ENCODE measurements at places on chromosomes 1 and 21. TPM values are rescaled to one million over a fixed set of nuclear protein-coding genes. Genes with fewer than 3 reads are reported as not detected.

HAO2 gene
- not detected for total RNA-seq

DNA sequence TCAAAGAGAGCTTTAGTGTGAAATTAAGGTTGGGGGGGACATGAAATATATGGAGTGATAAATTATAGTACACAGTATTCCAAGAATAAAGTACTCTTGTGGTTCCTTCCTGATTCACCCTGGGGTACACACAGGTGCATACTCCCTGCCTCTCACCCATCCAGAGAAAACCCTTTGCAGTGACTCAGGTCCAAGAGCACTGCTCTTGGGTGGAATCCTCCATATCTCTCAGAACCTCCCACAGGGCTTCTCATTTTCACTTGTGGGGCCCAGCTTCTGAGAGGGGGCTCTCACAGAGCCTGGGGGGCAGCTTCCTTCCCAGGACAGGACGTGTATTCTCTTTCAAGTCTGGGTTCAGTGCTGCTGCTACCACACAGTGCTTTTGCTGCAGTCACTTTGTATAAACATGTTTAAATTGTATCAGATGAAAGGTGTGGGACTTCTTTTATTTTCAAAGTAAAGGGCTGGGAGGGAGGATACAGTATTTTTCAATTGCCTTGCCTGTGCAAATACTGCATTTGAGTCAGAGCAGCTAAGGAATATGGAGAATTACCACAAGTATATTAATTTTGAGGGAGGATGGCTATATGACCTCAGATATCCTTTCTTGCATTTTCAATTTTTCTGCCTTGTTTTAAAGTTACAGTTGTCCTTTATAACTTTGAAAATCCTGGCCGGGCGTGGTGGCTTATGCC is 24.9 kb upstream of the BMP8A start:
- H3K27me3 ChIP-seq: no peaks in the 10 kb centered on the region
- peaks cover 62% of the 10 kb centered on the region for H3K36me3 ChIP-seq
- H3K4me3 ChIP-seq: no peak overlapping the region

VCAM1 gene
- total RNA-seq: 2.6 TPM

- H3K36me3 ChIP-seq: no peaks in the 10 kb centered on the region
- H3K27me3 ChIP-seq: no peaks in the 10 kb centered on the region
- peaks cover 18% of the 10 kb centered on the region for H3K4me1 ChIP-seq
Measured at GRCh38 chr1:236023926-236024565, 40.8 kb downstream of the NID1 start.

GRCh38 chr21:32529679-32530078 is 55.6 kb downstream of the TCP10L start:
- H3K36me3 ChIP-seq: no peaks in the 10 kb centered on the region
- H3K4me1 ChIP-seq: no peaks in the 10 kb centered on the region
- no peaks in the 10 kb centered on the region for H3K27me3 ChIP-seq
- DNase-seq: no peak
- H3K27ac ChIP-seq: no peak overlapping the region
- H3K4me3 ChIP-seq: no peak overlapping the region

GRCh38 chr1:6409053-6409452 is 10.7 kb downstream of the HES2 start:
- no peaks in the 10 kb centered on the region for H3K4me1 ChIP-seq
- no peak for DNase-seq
- H3K27me3 ChIP-seq: no peaks in the 10 kb centered on the region

Data from upper lobe of left lung (tissue), 6 donors.